ENCODE measurements at places on chromosomes 1 and 21. TPM values are rescaled to one million over a fixed set of nuclear protein-coding genes. Genes with fewer than 3 reads are reported as not detected.

- peaks cover 22% of the 10 kb centered on the region for H3K4me1 ChIP-seq
- no peaks in the 10 kb centered on the region for H3K27me3 ChIP-seq
- no peak overlapping the region for H3K27ac ChIP-seq
Measured at GRCh38 chr1:37484325-37485051, 10.1 kb downstream of the ZC3H12A start.

DNA sequence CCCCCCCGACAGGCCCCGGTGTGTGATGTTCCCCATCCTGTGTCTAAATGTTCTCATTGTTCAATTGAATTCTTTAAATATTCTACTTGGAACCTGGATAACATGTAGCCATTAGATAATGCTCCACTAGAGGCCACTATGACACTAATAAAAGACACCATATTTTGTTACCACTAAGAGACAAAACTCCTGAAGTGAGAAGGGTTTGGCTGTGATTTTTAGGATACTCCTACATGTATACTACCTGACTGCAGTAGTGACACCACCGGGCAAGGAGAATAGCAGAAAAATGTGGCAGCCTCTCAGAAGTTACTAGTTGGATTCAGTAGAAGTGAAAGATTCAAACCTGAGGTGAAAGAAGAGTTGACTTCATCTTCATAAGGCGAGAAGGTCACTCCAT is 36.0 kb downstream of the F5 start:
- peak; percentile 58 for DNase-seq
- peaks cover 14% of the 10 kb centered on the region for H3K4me1 ChIP-seq
- H3K4me3 ChIP-seq, result no peak overlapping the region
- H3K27ac ChIP-seq, result no peak overlapping the region
- no peaks in the 10 kb centered on the region for H3K27me3 ChIP-seq
- peaks cover 70% of the 10 kb centered on the region for H3K36me3 ChIP-seq

DNA sequence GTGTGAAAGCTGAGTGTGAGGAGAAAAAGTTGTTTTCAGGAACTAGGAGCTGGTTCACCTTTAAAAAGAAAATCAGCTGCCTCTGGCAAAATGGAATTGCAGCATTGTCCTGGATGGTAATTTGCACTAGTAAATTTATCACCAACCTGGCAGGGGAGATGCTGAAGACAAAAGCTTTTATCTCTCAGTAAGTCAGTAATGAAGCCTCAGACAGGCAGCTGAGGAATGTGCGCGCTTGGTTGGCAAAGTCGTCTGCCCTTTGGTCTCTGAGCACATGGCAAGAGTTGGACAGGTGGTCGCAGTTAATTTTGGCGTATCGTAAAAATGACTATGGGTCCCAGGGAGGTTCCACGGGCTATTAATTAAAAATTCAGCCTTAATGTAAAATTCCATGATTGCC is 131.9 kb downstream of the BACH1 start:
- H3K36me3 ChIP-seq, result no peaks in the 10 kb centered on the region
- DNase-seq, result no peak
- H3K4me1 ChIP-seq, result no peaks in the 10 kb centered on the region
- H3K27me3 ChIP-seq, result no peaks in the 10 kb centered on the region

DNA sequence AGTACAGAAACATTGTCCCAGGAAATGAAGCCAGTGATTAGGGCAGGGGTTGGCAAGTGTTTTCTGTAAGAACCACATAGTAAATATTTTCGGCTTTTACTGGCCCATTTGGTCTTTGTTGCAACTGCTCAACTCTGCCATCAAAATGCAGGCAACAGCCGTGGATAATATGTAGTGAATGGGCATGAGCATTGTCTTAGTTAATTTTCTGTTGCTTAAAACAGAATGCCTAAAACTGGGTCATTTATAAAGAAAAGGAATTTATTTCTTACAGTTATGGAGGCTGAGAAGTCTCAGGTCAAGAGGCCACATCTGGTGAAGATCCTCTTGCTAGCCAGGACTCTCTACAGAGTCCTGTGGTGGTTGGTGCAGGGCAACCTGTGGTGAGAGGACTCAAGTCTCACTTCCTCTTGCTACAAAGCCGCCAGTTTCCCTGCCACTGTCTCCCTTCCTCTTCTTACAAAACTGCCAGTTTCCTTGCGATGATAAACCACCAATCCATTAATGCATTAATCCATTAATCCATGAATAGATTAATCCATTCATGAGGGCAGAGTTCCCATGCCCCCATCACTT is 166.4 kb downstream of the PSMG1 start:
- no peak overlapping the region for H3K4me3 ChIP-seq
- H3K4me1 ChIP-seq, result peaks cover 44% of the 10 kb centered on the region

DNA sequence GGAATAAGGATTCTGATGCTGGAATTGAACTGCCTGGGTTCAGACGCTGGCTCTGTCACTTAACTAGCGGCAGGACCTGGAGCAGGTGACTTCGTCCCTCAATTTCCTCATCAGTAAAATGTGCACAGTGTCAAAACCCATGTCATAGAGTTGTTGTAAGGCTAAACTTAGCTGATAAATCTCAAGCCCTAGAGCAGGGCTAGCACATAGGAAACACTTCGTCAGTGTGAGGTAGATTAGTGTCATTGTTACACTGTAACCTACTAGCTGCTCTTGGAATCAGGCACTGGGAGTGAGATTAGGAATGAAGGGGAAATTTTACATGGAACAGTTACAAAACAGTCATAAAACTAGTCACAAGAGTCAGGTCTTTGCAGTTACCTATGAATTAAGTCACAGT is 56.1 kb upstream of the ANGPTL1 start:
- peaks cover 65% of the 10 kb centered on the region for H3K4me1 ChIP-seq
- no peaks in the 10 kb centered on the region for H3K36me3 ChIP-seq
- no peak for DNase-seq
- H3K27ac ChIP-seq, result no peak overlapping the region
- no peaks in the 10 kb centered on the region for H3K27me3 ChIP-seq

Gene ATG4C
- total RNA-seq, result 11.2 TPM

Measured in HepG2 (cell line).